ENCODE measurements at places on chromosomes 1 and 21. TPM values are rescaled to one million over a fixed set of nuclear protein-coding genes. Genes with fewer than 3 reads are reported as not detected.
A peak's percentile ranks its signal among the peaks of the same experiment; 100 is the strongest.

SPRR3 gene
- total RNA-seq, result not detected

SPRR2F gene
- total RNA-seq, result not detected

GRCh38 chr1:166080277-166080966 lies 86.4 kb downstream of the FAM78B start:
- no peaks in the 10 kb centered on the region for H3K4me1 ChIP-seq
- no peak for DNase-seq
- peak overlapping the region; percentile 27 for H3K4me3 ChIP-seq
- no peaks in the 10 kb centered on the region for H3K36me3 ChIP-seq
- peak overlapping the region; percentile 35 for H3K27ac ChIP-seq
- no peaks in the 10 kb centered on the region for H3K27me3 ChIP-seq

DNA sequence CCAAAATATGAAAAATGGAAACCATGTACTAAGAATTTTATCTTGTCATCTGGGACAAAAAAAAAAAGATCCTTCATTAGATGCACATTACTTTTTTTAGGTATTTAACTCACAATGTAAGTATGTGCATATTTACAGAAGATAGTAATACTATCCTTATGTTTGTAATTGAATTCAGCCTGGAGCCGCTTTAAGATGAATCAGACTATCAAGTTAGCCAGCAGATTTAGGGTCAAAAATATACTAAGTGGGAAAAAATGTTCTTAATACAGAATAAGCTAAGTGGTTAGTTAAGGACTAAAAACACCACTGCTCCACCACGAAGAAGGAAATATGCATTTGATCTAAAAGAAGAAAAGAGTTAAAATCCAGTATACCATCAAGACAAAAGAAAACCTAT lies 49.1 kb downstream of the DSCAM start:
- no peaks in the 10 kb centered on the region for H3K36me3 ChIP-seq
- H3K4me3 ChIP-seq, result no peak overlapping the region
- no peak for DNase-seq
- H3K4me1 ChIP-seq, result no peaks in the 10 kb centered on the region

GRCh38 chr1:955474-955873 lies 3.6 kb downstream of the NOC2L start:
- H3K27me3 ChIP-seq, result no peaks in the 10 kb centered on the region
- DNase-seq, result no peak
- H3K4me1 ChIP-seq, result peaks cover 13% of the 10 kb centered on the region
- no peak overlapping the region for H3K27ac ChIP-seq
- no peak overlapping the region for H3K4me3 ChIP-seq
- peaks cover 7% of the 10 kb centered on the region for H3K36me3 ChIP-seq
